ENCODE measurements at places on chromosomes 3 and 15.
A peak's percentile ranks its signal among the peaks of the same experiment; 100 is the strongest.

- DNase-seq, result no peak
These were observed 27.8 kb upstream of the ALDH1L1 start for GRCh38 chr3:126208182-126208581.

DNA sequence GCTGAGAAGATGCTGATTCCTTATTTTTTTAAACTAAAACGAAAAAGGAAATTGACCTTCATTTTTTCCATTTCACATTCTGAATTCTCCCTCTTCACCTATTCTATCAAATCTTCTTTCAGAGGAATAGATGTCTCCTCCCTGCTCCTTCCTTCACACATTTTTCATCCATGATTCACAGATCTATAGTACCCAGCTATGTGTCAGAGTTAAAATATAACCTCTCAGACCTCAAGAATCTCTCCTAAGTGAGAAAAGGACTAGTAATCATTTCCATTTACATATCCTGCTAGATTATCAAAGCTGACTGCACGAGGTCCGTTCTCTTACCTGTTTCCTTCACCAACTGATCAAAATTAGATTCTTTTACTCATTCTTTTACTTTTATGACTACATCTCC, 1297.6 kb upstream of the ALCAM start:
- DNase-seq, result no peak

GRCh38 chr15:81899730-81900129, 146.1 kb downstream of the MEX3B start:
- no peak for DNase-seq

DNA sequence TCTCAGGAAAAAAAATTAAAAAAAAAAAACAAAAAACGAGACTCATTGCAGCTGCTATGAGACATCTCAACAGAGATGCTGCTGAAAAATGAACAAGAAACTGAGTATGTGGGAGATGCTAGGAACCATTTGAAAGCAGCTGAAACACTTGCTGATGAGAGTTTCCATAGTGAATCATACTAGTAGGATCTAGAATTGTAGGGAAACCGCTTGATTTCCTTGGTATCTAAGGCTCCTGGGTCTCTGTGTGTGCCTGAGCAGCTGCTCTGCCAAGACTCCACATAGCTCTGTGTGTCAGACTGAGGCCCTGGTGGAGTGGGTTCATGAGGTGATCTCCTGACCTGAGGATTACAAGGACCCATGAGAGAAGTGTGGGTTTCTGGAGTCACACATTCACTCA, 313.4 kb upstream of the NECTIN3 start:
- no peak for DNase-seq

DNA sequence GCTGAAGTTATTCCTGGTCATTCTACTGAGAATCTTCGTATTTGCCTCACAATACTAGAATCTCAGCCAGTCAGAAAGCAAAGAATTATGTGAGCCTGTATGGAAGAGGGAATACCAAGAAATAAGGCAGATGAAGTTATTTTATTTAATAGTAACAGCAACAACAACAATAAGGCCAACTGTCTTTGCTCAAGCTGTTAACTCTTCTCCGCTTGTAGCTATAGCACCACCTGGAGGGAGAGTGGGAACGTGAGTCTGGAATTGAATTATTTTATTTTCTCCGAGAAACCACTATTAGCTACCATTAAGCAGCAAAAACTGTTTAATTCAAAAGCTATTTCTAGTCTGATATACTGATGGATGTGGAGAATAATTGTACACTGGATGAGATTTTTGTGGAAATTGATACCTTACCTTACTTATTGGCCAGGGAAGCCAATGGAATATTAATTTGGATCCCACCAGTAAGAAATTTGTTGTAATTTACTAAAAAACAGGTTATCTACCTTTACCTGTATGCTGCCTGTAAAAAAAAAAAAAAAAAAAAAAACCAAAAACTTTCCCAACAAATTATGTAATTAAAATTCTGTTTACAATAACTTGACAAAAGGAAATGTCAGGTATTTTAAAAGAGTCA, 50.1 kb downstream of the CALML4 start:
- no peak for DNase-seq

DNA sequence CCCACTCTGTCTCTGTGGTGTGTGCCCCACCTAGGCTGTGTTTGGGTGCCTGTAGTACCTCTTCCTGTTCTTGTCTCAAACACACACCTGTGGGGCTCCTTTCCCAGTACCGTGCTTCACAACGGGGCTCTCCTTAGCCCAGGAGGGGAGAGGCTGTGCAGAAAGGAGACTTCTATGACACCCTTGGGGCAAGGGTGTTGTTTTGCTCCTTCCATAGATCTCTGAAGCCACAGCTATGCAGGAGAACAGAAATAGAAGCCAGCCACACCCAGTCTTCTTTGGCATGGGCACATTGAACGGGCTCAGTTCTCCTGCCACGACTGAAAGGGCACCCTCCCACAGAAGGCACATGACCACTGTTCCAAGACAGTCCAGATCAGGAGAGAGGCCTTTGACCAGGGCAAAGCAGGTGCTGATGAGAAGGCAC, 74.3 kb downstream of the LIPC start:
- DNase-seq, result no peak

DNA sequence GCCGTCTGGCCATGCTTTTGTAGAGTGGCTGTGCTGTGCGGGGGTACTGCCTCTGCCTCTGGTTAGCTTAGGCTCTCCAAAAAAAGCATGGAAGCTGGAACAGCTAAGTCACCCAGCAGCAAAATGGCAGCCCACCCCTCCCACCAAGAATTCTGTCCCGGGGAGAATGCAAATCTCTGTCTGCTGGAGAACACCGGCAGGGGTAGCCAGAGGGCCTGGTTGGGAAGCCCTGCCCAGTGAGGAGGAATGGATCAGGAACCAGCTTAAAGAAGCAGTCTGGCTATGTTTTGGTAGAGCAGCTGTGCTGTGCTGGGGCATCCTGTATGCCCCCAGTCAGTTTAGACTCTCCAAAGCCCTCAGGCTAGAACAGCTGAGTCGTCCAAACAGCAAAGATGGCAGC, 56.2 kb upstream of the PTPRG start:
- no peak for DNase-seq

GRCh38 chr3:112640930-112641801, at the start of gene CCDC80:
CCDC80 (minus strand) TSS chr3:112641143; CDS start chr3:112639905, 1,238 bp downstream.
- no peak for DNase-seq

DNA sequence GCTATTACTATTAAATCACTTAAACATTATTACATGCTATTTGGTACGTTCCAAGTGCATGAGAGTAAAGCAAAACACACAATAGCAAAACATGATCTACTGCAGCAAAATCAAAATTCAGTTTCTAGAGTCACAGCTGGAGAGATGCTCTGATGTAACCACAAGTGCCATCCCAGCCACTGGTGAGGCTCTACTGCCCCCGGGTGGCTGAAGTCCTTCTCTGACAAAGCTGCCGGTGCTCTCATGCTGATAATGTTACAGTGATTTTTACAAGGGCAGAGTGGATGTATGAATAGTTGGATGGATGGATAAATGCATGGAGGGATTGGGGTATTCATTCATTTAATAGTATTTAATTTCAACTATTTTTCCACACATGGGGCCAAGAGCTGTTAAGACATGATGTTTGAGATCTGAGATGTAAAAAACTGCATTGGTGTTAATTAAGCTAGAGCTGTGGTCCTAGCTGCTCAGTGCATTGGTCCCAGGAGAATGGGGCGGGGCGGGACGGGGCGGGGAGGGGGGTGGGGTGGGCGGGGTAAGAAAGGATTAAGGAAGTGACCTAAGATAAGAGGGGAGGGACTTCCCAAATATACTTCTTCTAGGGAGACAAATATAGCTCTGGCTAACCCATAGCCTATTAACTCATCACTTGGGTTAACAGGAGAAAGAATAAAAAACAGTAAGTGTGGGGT, 5.3 kb upstream of the SPESP1 start:
- peak; percentile 37 for DNase-seq

- no peak for DNase-seq
These were observed 195.8 kb downstream of the SHQ1 start for GRCh38 chr3:72652395-72652794.

DNA sequence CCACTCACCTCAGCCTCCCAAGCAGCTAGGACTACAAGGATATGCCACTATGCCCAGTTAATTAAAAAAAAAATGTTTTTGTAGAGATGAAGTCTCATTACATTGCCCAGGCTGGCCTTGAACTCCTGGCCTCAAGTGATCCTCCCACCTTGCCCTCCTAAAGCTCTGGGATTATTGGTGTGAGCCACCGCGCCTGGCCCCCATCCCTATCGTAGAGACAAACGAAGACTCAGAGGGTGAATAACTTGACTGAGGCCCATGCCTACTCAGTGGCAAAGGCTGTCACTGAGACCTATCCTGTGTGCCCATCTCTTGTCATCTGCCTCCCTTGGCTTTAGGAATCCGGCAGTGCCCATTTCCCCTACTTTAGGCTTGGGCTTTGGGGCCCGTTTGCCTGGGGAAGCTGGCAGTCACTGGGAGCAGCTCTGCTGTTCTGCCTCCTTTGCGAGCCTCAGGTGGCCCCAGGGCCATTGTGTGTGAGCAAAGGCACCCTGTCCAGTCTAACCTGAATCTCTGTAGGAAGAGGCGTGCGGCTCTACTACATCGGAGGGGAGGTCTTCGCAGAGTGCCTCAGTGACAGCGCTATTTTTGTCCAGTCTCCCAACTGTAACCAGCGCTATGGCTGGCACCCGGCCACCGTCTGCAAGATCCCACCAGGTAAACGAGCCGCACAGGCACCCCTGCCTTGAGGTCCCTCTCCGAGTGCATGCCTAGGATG, 70.1 kb downstream of the AAGAB start:
- no peak for DNase-seq

DNA sequence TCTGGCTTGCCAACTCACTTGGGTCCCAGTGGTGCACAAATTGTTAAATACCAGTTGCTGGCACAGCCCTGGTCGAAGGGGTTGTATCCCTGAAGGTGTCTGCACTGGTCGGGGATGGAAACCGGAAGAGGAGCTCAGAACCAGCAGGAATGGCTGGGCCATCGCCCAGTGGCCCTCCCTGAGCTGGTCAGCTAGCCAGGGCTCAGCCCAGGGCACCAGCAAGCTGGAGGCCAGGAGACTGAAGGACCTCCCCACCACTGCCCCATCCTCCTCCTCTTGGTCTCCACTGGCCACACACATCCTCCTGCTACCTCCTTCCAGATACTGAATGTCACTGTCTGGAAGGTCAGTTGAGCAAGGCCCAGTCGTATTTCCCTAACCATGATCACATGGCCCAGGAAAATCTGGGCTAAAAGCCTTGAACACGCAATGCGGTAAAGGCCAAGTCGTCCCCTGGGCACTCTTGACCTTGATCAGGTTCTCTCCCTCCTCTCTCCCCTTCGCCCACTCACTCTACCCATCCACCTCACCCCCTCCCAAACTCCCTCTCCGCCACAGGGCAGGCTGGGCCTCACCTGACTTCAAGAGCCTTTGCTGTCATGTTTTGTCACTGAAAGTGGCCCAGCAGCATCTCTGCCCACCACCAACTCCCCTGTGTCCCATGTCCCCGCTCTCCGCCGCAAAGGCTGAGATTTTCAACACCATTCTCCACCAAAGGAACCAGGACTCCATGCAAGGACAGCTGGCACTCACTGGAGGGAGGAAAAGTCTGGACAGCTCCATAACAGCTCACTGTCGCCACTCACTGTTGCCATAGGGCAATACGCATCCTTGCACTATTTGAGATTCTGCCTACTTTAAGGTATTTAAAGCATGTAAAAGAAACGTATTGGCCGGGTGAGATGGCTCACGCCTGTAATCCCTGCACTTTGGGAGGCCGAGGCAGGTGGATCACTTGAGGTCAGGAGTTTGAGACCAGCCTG, 12.1 kb downstream of the ZDHHC19 start:
- DNase-seq, result no peak

GRCh38 chr3:71676931-71677330, 48.3 kb downstream of the EIF4E3 start:
- no peak for DNase-seq

DNA sequence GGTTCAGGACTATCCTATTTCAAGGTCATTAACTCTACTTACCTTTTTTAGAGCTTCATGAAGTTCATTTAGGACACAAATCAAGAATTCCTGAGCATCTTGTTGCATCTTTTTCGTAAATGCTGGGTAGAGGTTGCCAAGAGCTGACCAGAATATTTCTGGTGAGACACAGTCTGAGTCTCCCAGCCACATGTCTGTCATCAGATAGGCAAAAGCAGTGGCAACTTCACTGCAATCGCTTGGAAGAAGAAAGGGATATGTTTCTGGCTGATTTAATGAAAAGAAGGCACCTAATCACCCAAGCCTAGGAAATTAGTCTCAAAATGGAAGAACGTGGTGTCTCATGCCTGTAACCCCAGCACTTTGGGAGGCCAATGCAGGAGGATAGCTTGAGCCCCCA, 2.9 kb downstream of the USP50 start:
- no peak for DNase-seq

DNA sequence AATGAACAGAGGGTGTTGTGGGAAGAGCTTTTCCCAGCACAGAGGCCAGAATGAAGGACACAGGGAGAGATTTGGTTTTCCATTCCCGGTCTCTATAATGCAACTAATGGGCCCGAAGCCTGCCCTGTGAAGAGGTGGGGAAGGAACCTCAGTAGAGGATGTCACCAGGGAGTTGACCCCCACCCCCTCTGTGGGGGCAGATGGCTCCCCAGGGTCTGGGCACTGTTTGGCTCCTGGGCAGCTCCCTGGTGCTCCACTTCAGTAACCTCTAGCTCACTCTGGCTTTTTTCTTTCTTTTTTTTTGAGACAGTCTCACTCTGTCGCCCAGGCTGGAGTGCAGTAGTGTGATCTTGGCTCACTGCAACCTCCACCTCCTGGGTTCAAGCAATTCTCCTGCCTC, 109.1 kb upstream of the DLG1 start:
- DNase-seq, result no peak

GRCh38 chr3:158659454-158660237, 12.8 kb downstream of the LXN start:
- peak; percentile 31 for DNase-seq

- no peak for DNase-seq
These were observed 634.9 kb upstream of the CFAP20DC start for GRCh38 chr3:59684766-59685165.

GRCh38 chr15:32838820-32839219, 121.0 kb downstream of the GREM1 start:
- no peak for DNase-seq

DNA sequence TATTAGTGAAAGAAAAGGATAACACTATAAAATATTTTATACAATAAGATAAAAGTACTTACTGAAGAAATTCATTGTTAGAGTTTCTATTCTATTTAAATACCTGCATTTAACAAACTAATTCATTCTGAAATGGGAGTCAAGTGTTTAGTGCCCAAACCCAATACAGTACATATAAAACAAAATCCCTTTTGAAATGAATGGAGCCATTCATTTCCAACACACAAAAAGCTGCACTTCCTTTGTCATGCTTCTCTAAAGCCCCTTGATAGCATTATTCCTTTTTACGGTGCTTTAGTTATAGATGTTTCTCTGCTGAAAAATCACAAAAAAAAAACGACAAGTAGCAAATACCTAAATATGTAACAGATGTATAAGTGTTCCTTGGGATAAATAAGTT, 596.3 kb downstream of the ZIC1 start:
- DNase-seq, result no peak

- DNase-seq, result no peak
These were observed 1.4 kb downstream of the VEPH1 start for GRCh38 chr3:157501863-157502262.

DNA sequence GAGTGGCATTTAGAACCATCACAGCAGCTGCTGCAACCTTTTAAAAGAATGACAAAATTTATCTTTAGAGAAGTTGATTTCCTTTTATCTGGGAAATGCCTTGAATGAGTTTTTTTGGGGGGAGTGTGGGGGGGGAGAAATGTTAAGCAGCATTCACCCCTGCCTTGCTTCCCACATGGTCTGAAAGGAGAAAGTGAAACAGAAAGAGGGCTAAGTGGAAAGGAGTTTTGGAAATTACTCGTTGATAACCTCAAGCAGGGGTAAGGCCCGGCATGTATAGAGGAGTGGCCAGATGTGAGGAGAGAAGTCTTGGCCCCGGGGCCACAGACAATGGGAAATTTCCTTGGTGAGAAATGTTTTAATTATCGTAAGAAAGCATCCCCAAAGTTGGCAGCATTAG, 23.5 kb downstream of the B3GALNT1 start:
- no peak for DNase-seq

All from activated T-cell treated with anti-CD3 and anti-CD28 coated beads for 1 hour (primary cell).